ENCODE measurements at places on chromosomes 11 and 22.

DNA sequence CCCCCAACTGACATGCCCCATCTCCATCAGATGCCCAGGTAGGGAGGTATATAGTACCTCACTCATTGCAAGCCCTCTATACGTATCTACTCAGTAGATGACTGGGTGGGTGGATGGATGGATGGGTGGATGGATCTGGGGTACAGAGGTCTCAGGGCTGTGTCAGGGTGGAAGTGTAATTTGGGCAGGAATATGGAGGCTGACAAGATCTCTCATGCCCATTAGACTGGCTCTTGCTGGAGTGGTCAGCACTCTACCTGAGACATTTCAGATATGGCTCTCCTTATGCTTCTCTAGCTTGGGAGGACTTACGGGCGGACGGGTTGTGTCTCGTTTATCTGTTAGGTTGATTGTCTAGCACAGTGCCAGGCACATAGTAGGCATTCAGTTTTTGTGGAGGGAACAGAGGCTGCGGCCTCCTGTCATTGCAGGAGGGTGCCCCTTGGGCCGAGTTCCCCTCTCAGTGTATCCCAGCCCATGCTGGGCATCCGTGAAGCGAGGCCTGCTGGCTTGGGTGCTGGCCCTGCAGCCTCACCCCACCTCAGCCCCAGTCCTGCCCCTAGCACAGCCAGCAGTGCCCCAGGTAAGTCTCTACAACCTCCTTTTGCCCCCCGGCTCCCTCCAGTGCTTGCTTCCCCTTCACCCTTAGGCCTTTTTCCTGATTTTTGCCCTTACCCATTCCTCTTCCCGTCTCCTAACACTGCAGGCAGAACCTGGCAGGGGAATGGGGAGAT is 13.7 kb downstream of the ROBO3 start:
- no peak for DNase-seq

DNA sequence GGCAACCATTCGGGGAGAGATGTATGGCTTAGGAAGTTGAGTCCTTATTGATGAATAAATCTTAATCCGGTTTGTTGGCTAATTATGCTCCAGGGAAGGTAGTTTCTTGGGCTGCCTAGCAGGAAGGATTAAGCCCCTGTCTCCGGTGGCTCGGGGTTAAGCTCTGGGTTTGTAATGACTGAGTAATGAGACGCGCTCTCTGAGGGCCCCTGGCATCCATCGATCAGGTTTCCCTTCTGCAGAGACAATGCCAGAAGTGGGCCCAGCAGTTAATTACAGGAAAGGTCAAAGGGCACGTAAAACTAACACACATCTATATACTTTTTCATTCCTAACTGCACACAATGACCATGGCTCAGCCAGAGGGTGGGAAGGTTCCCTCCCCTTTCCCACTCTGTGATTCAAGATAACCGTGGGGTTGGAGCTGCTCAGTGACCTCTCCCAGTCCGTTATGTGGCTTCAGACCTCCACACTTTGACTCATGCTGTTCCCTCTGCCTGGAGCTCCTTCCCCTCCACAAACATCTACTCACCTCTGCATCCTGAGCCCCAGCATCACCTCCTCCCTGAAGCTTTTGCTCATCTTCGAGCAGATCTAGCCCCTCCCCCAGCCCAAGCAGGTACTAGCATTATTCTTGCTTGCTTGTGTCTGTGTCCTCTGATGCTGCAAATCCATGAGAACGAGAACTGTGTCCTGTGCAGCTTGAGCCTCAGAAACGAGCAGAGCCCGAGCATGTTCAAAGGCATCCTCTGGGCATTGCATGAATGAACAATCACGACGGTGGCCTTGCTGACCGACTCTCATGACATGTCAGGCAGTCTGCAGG is 16.6 kb downstream of the SCUBE1 start:
- no peak for DNase-seq

- no peak for DNase-seq
Observed at GRCh38 chr11:84788220-84788619, 838.9 kb downstream of the DLG2 start.

- DNase-seq: no peak
Observed at GRCh38 chr22:25169278-25170031, 30.2 kb upstream of the CRYBB3 start.

DNA sequence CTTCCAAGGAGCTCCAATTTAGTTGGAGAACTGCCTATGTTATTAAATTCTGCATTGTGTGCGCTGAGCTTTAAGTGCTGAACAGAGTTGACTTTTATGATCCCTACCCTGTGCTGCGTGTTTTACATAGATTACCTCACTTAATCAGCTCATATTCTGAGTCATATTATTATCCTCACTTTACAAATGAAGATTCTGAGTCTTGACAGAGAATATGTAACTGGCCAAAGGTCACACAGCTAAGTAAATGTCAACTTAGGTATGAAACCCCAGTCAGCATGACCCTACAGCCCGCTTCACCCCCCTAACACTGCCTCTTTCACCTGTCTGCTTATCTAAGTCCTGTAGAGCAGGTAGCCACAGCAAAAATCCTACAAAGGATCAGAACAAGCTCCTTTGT is 19.8 kb upstream of the TMPRSS5 start:
- no peak for DNase-seq

- DNase-seq: no peak
Observed at GRCh38 chr11:73217810-73218105, 323 bp upstream of the P2RY2 start.

DNA sequence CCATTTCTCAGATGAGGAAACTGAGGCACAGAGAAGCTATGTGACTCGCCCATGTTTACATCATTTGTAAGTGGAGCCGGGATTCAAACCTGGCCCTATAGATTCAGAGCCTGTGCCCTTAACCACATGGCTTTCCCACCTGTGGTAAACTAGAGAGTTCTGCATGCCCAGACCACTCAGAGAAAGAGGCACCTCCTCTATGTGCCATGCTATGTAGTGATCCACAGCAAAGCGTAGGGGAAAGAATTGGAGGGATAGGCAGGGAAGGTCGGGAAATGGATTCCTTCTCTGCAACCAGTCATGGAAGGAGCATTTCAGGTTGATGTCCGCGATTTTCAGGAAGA is 15.4 kb upstream of the POU2AF2 start:
- no peak for DNase-seq

GRCh38 chr11:119673759-119674336 is 55.2 kb downstream of the NECTIN1 start:
- DNase-seq: no peak

- peak; percentile 18 for DNase-seq
Observed at GRCh38 chr11:2807025-2807681, 78.4 kb downstream of the CDKN1C start.

DNA sequence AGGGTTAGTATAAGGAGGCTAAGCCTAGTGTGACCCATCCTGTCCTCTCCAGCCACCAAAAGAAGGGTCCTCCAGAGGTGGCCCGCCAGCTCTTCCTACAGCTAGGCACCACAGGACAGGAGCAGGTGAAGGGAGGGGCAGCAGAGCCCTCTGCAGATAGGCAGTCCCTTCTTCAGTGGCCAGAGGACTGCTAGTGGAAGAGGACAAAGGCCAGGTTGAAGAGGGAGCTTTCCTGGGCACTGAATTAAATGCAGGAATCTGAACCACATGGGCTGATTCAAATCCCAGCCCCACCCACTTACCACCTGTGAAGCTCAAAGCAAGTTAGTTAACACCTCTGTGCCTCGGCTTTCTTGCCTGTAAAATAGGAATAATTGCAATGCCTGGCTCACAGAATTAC is 409.5 kb downstream of the NXPE2 start:
- no peak for DNase-seq

- DNase-seq: no peak
Observed at GRCh38 chr11:107969219-107969618, 39.5 kb upstream of the CUL5 start.

- no peak for DNase-seq
Observed at GRCh38 chr11:98734686-98735085, 286.1 kb upstream of the CNTN5 start.

- DNase-seq: no peak
Observed at GRCh38 chr22:31080164-31080847, 812 bp upstream of the SMTN start.

DNA sequence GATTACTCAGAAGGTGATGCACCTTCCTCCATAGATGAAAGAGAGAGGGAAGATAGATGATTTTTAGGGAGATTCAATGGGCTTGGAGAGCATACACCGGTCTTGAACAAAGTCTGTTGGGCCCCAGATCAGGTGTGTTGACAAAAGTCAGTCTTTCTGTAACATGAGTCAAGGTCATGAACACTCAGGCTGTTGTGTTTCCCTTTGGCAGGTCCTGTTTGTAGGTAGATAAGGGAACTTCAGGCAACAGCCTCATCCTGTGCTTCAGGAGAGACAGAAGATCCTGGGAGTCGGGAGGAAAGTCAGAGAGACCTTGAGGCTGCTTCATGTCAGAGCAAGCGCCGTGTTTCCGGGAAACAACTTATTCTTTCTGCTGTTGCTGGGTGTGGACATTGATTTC is 703.1 kb downstream of the BRD1 start:
- DNase-seq: no peak

DNA sequence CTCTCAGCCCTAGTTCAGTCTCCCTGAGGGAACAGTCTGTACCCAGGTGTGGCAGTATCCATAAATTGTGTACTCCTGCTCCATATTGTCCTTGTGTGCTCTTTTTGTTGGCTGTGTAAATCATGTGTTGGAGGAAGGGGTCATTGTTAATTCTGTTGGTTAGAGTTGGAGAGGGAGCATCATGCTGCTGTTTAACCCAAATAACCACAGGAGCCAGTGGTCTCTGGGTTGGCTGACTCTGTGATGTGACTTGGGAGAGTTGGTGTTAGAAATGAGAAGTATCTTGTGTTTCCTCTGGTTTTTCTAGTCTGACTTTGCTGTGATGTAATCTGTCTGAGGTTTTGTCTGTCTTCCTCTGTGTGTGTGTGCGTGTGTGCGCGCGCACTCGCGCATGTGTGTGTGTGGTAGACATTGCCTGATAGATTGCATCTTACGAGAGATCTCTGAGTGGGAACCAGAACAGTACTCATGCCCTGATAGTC is 30.5 kb downstream of the CTNND1 start:
- DNase-seq: no peak

- DNase-seq: no peak
Observed at GRCh38 chr11:47288066-47288465, 18.1 kb downstream of the MADD start.

- no peak for DNase-seq
Observed at GRCh38 chr11:72250661-72251464, 6.9 kb upstream of the PHOX2A start.

DNA sequence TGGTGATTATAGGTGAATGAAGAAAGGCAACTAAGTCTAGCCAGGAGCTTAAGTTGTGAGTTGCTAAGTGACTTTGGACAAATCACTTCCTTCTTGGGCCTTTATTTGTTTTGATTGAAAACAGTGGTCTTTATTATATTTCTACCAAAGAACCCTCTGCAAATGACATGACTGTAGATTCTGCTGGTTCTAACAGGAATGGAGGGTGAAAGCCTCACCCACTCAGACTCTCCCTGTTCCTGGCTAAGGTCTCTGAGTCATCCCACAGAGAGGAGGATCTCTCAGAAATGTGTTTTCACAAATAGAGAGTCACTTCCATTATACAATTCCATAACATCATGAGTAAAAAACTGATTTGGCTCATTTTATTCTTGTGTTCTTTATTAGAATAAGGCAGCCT is 583.9 kb upstream of the LRRC4C start:
- DNase-seq: no peak

GRCh38 chr11:31254415-31254814 is 115.1 kb downstream of the DCDC1 start:
- DNase-seq: no peak

DNA sequence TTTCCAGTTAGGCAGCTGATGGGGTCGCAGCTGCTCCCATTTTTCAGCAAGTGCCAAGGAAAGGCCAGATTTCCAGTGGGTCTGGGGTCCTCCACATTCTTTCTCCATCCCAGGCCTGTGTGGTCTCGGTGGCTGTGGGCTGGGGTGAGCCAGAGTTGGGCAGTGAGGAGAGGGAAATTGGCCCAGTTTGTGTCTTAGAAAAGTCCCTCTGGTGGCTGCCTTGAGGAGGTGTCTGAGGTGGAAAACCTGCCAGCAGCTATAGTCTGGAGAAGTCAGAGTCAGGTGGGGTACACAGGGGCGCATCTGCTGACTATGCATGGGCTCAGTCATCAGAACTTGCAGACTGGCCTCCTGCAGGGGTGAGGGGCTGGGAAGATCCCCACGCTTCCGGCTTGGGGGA is 30.5 kb downstream of the MRGPRD start:
- DNase-seq: no peak

- no peak for DNase-seq
Observed at GRCh38 chr11:45730014-45730413, 64.6 kb upstream of the CHST1 start.
